GM03348 (cell line): ENCODE measurements at places on chromosomes 3 and 15.
A peak's percentile ranks its signal among the peaks of the same experiment; 100 is the strongest.

DNA sequence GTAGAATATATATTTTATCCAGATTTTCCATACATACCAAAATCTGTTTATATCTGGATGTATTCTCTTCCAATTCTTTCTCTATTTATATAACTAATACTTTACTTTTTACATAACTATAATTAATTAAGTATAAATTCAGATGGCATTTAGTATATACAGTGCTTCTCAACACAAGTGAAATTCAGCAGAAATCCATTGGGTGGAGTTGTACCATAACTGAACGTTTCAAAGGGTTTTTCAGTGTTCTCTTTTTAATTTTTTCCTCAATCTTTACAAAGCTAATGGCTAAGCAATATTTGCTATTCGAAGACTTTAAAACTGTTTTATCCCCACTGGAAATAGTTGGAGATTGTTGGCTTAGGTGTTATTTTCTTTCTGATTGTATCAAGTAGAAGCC, 13.9 kb upstream of the ZBBX start:
- DNase-seq, result no peak

- no peak for DNase-seq
These were observed 14.6 kb downstream of the ISG20 start for GRCh38 chr15:88653200-88654064.

GRCh38 chr3:135228201-135228600, 433.1 kb downstream of the EPHB1 start:
- DNase-seq, result no peak

DNA sequence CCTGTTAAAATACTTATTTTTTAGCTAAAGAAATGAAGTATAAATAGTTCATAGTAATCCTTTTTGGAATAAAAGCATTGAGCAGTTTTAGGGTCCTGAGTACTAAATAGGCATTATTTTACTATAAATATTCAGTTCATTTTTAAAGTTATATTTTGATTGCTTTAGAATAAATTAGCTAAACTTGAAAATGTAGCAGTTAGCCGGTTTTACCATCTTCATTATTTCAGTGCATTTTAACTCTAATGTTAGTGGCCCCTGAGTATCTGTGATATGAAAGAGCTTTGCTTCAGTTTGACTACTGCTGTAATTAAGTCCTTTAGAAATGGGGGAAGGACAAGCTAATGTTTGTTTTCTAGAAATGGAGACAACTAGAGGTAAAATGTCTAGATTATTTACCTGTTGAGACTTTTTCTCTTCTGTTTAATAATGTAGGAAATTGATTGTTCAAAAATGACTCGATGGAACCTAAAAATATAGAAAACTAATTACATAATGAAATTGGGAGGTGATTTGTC, 3.6 kb downstream of the SMC4 start:
- DNase-seq, result no peak

DNA sequence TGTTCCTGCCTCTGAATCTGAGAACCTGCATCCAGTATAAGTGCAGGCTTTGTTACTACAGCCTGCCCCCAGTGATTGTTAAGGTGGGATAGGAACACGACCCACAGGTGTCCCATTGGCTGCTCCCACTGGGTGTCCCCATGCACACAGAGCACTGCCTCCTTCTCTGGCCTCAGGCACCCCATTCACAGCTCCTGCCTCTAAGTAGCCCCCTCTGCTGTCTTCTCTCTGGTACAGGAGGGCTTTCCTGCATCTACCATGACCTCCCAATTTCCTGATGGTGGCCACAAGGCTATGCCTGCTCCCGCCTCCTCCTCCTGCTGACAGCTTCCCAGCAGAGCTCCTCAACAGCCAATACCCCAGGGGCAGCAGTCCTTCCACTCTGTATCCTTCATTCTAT, 238.6 kb upstream of the TMC3 start:
- no peak for DNase-seq

DNA sequence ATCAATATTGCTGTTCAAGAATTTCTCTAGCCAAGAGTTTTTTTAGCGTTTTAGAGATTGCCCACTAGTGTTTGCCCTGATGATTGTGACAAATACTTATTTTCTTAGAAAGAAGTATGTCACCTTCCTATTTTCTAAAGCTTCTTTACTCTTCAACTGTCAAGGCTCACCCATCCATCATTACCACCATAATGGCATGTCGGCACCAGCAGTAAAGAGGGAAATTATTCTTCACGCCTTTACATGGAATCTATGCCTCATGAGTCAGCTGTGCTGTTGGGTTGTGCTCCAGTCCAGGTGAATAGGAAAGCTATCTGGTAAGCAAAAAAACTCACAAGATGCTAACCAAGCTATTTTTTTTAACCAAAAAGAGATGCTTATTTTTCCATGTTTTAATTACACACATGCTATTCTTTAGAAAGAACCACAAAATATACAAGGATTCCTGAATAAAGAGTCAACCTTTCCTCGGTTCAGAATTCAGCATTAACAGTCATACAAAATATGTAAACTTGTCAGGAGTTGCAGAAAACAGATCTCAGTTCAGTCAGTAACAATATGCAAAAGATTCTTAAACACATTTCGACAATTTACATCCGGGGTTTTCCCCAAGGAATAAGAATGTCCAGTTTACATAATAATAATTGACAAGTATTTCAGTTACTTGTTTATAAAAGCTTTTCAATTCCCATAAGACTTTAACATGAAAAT, 128.0 kb downstream of the ATP8B4 start:
- peak; percentile 24 for DNase-seq

- DNase-seq, result no peak
These were observed 19.6 kb upstream of the OR5K4 start for GRCh38 chr3:98333989-98334606.

DNA sequence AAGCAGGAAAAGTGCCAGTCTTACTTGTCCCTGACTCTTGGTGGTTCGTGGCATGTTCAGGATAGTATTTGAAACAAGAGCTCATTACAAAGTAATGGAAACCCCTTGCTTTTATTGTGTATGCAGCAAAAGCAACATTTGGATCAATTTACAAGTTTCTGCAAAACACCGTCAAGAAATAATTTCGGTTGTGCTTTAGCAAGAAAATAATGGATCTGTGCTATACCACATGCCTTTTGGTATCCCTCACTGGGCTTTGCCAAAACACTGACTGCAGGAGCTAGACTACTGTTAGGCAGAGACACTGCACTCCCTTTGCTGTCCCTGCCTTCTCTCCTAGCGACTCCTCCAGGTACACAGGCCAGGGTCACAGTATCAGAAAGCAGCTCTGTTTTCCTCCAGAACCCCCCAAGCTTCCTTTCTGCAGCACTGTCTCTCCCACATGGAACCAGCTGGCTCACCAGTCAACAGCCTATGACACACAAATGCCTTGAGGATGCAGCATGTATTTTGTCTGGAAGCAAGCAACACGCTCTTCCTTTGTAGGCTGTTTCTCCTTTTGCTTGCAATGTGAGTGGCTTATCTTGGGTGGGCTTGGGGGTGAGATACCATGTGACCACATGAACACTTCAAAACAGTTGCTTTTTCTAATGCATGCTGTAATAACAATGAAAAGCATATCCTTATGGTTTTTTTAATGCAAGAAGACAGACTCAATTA, 111.4 kb downstream of the PGPEP1L start:
- no peak for DNase-seq

DNA sequence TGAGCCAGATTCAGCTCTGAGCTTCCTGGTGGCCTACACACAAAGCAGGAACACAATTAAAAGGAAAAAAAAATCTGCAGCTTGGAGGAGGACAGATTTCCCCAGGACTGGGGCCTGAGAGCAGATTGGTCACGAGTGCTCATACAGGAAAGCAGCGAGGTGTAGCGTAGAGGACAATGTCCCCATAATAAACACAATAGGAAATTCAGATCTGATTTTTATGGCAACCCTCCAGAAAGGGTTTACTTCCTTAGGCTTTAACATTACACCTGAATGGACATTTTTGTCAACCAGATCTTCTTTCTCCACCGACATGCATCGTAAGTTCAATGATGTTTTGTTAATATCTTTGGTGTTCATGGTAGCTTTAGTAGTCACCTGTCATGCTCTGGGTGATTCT, 23.3 kb downstream of the SLC6A20 start:
- DNase-seq, result no peak

GRCh38 chr3:190444576-190445145, 5.0 kb downstream of the TMEM207 start:
- no peak for DNase-seq

DNA sequence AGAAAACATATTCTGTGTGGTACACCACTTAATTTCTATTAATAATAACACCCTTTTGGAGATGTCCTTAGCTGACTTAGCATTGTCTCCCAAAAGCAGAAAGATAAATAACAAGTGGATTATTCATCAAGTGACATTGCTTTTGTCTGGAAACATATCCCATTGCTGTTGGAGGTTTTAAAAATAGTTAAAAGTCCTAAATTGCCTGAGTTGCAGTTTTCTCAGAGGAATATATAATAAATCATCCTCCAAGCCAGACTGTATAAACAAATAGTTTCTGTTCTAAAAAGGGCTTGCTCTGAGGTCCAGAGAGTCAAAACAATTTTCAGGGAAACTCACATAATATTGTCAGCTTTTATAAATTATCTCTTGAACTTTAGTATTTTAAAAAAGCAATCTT, 60.4 kb upstream of the CD96 start:
- DNase-seq, result no peak

GRCh38 chr3:197151580-197151979, 122.0 kb upstream of the MELTF start:
- DNase-seq, result peak; percentile 9

- DNase-seq, result no peak
These were observed 92.7 kb upstream of the TMC3 start for GRCh38 chr15:81466741-81467140.

- DNase-seq, result peak; percentile 45
These were observed 1.4 kb downstream of the EPHB3 start for GRCh38 chr3:184562878-184563560.

- no peak for DNase-seq
These were observed 324.4 kb upstream of the CFAP20DC start for GRCh38 chr3:59374091-59374817.

- no peak for DNase-seq
These were observed 9.8 kb upstream of the PLAAT1 start for GRCh38 chr3:193231201-193231600.

DNA sequence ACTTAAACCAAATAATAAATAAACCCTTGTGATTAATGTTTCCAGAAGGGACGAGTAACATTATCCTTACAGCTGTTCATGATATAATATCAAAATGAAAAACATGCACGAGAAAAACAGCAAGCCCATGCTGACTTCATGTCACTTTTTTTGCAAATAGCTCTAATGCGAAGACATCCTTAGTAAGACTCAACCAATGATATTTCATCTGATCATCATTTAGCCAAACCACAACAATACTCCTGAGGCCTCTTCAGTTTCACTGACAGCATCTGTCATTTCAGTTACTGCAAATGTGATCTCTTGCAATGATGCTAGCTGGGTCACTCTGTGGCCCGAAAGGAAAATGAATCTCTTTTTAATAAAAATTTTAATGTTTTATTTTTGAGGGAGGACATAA, 74.0 kb downstream of the POLR2M start:
- DNase-seq, result no peak
